Left ventricle myocardium inferior (tissue), 1 donor: ENCODE measurements at places on chromosomes 4 and X.

- no peak for DNase-seq
These were observed 159.4 kb upstream of the GPC4 start for GRCh38 chrX:133574716-133575115.

DNA sequence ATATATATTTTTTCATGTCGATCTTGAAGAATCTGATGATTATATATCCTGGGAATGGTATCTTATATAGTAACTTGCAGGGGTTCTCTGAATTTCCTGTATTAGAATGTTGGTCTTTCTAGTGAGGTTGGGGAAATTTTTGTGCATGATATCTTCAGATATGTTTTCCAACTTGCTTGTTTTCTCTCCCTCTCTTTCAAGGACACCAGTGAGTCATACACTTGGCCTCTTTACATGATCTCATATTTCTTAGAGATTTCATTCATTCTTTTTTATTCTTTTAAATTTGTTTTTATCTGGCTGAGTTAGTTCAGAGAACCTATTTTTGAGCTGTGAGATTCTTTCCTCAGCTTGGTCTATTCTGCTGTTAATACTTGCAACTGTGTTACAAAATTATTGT, 27.2 kb upstream of the C4orf17 start:
- DNase-seq: no peak

DNA sequence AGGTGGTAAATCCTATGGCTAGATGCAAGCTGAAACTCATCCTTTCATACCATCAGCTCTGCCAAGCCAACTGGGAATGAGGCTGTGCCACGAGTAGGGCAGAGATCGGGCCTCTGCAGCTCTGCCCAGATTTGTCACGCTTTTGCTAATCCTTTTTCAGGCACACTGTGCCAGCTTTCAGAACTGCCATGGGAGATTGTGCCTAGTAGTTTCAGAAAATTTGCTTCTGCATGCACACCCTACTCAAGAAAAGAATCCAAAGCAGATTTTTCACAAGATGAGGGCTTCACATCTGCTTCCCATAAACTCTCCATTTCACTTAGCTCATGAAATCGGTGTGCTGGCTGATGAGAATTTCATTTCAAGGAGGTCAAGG, 3.3 kb upstream of the ADH7 start:
- no peak for DNase-seq

DNA sequence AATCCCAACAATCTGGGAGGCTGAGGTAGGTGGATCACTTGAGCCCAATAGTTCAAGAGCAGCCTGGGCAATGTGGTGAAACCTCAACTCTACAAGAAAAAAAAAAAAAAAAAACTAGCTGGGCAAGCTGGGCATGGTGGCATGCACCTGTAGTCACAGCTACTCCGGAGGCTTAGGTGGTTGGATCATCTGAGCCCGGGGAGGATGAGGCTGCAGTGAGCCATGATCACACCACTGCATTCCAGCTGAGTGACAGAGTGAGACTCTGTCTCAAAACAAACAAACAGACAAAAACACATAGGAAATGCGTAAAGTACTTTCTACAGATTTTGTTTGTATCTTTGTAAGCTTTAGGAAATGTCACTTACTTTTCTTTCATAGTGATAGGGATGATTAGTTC, 307.2 kb upstream of the NR3C2 start:
- no peak for DNase-seq

GRCh38 chr4:183548306-183548705, 43.4 kb downstream of the ING2 start:
- no peak for DNase-seq

DNA sequence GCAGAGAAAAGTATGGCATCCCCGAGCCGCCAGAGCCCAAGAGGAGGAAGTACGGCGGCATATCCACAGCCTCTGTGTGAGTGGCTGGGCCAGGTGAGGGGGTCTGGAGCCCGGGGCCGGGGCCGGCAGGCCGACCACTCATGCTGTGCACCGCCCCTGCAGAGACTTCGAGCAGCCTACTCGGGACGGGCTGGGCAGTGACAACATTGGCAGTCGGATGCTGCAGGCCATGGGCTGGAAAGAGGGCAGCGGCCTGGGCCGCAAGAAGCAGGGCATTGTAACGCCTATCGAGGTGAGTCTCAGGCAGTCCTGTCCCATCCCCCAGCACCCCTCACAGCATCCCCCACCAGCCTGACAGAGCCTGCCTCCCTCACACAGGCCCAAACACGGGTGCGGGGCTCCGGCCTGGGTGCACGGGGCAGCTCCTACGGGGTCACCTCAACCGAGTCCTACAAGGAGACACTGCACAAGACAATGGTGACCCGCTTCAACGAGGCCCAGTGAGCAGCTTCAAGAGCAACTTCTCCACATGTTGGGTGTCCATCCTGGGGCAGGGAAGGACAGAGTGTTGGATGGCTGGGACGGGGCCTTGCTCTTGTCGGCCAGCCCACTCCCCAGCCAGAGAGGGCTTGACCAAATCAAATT, 7.4 kb upstream of the UBA1 start:
- no peak for DNase-seq

- DNase-seq: no peak
These were observed 26.5 kb downstream of the ADH5 start for GRCh38 chr4:99062120-99062519.

DNA sequence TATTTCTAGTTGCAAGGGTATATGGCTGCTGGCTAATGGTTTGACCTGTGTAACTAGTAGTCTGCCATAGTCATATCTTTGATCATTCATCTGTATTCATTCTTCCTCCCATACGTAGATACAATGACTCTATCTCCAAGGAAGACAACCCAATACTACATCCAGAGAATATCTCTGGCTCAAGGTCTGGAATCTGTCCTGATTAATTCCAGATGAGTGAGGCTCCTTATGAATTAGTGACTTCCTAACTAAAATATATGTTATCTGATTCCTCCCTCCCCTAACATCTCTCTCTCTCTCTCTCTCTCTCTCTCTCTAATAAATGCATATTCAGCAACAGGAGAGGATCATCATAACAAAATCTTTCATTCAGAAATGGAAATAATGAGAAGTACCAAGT, 641.5 kb downstream of the FAT4 start:
- DNase-seq: no peak

DNA sequence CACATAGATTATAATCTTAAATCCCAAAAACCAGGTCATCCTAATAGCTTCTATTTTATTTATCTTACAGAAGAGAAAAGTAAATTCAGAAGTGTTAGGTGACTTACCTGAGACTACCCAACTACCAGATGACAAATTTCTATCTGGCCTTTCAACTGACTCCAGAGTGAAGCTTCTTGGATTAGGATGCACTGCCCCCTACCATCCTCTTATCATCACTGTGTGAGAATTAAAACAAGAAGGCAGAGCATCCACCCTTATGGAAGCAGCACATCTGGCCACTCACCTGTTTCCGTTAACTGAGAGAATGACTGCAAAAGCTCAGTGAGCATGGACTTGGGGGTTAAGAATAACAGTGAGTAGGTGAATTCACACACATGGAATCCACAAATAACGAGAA, 502.6 kb upstream of the TECRL start:
- DNase-seq: no peak

DNA sequence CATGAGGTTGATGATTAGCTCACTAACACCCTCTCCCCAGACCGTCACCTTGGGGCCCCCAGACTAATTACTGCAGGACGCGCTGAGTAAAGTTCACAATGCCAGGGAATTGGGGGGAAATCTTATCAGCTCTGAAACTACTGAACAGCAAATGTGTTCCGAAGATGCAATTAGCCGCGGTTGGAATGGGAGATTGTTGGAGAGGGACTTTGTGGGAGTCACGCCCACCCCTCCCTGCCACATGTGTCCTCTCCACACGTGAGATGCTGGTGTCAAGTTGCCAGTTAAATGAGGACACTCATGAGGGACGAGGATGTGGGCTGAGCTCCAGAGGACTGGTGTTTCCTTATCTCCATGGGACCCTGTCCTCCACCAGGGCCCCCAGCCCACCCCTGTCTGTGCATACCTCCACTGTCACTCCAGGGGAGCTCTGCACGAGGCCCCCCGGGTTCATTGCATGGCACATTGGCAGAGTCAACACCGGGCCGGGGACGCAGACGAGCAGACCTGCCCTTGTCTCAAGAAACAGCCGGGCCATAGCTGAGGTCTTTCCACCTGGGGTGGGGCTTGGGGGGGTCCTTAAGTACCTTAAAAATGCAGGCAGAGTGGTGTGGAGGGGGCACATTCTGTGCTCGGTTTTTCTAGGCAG, 175.4 kb upstream of the PSAPL1 start:
- no peak for DNase-seq

GRCh38 chr4:95410387-95410977, 138.3 kb downstream of the UNC5C start:
- no peak for DNase-seq

- peak; percentile 37 for DNase-seq
These were observed 82.0 kb upstream of the PSAPL1 start for GRCh38 chr4:7516773-7517144.

- DNase-seq: no peak
These were observed 53.0 kb downstream of the C4orf50 start for GRCh38 chr4:5965225-5965624.

DNA sequence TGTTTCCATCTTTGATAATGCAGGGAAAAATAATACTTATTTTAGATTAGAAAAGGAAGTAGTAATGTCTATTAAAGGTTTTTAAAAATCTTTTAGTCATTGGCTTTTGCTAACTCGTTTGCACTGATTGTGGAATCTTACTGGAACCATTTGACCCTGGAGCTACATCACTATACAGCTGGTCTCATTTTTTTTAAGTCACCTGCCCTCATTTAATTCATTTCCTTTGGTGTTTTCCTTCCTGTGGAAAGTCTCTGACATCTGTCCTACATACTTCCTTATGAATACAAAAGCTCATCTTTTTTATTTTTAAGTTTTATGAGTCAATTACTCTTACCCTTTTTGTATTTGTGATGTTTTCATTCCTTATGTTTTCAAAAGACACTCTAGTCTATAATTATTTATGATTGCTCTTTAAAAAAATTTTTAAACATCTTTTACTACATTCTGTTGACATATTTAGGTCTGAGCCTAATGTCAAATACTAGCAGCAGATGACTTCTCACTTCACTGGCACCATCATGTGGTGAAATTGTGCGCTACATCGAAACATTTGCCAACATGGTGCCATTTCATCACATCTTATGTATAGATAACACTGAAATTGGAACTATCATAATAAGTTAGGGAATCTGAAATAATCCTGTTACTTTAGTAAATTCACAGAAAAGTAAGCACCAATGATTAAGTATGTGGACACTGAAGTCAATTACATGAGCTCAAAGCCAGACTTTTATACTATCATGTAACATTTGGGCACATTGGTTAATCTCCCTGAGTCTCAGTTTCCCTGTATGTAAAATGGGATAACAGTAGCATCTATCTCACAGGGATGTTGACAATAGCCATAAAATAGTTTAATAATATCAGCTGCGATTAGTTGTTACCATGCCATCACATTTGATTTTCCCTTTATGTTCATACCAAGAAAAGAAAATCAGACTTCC, 9.4 kb upstream of the MMAA start:
- peak; percentile 31 for DNase-seq

DNA sequence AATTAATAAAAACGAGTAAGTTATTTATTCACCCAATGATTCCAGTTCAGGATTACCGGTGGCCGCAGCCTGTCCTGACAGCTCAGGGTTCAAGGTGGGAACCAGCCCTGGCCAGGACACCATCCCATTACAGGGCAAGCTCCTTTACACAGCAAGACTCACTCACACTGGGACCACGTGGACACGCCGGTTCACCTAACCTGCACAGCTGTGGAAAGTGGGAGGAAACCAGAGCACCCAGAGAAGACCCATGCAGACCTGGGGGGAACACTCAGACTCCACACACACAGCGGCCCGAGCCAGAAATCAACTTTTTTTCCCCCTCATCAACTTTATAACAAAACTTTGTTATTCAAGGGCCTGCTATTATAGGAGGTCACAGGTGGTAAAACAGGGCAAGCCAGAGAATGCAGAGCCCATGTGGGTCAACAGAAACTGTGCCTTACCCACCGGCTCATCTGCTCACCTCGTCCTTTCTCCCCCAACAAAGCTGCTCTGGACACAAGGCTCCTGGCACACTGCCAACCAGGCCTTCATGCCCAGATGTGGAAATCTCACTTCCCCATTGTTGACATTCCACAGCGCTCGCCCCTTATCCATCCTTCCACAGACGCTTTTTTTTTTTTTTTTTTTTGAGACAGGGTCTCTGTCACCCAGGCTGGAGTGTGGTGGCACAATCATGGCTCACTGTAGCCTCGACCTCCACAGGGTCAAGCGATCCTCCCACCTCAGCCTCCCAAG, 8.0 kb upstream of the ODAPH start:
- DNase-seq: peak; percentile 44

GRCh38 chrX:49214996-49215526, 15.1 kb upstream of the SYP start:
- no peak for DNase-seq

DNA sequence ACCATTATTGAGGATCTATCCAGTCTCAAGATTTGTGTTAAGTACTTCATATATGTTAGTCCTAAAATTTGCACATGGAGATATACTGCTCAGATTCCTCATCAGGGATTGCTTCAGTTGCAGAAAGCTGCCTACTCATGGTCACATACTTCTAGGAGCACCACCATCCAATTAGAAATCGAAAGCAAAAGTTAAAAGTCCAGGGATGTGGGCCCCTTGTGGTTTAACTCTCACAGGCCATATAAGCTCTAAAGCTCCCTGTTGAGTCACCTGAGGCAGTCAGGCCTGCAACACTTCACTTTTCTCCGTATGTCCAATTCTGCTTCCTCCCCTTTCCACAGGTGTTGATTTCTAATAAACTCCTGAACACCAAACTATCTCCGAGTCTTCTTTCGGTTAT, 84.2 kb downstream of the CNOT6L start:
- no peak for DNase-seq

DNA sequence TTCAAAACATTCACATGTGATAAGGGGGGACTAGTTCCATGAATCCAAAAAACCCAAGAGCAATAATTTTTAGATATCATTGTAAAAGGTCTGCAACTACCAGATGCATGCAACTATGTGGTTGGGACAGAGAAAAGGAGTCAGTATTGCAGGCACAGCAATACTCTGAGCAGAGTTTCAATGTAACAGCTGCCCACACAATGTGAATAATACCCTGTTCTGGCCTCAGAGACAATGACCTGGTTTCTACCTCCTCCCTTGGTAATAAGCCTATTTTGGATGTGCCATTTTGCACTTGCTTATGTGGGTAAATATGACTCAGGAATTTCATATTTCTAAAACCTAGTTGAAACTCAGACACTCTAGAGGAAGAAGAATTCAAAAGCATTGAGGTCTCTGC, 194.8 kb upstream of the RASGEF1B start:
- no peak for DNase-seq

GRCh38 chr4:148845609-148846008, 403.4 kb upstream of the NR3C2 start:
- no peak for DNase-seq
